ENCODE measurements at places on chromosomes 6 and 20.

DNA sequence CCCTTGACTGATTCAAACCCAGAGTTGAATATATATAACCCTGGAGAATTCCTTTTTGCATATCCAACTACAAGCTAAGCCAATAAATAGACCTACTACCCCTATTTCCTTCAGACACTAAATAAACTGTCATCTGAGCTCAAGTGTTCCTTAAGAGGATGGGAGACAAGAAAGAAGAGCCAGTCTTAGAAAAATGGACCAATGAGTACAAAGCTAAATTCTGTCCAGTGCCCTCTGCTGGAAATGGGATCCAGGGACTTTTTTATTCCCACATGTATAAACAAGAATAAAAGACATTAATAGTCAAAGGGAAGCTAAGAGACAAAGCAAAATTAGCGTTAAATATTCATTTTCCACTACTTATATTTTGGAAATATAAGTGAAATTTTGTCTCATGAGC, 4.8 kb downstream of the PPP1R10 start:
- DNase-seq, result no peak

DNA sequence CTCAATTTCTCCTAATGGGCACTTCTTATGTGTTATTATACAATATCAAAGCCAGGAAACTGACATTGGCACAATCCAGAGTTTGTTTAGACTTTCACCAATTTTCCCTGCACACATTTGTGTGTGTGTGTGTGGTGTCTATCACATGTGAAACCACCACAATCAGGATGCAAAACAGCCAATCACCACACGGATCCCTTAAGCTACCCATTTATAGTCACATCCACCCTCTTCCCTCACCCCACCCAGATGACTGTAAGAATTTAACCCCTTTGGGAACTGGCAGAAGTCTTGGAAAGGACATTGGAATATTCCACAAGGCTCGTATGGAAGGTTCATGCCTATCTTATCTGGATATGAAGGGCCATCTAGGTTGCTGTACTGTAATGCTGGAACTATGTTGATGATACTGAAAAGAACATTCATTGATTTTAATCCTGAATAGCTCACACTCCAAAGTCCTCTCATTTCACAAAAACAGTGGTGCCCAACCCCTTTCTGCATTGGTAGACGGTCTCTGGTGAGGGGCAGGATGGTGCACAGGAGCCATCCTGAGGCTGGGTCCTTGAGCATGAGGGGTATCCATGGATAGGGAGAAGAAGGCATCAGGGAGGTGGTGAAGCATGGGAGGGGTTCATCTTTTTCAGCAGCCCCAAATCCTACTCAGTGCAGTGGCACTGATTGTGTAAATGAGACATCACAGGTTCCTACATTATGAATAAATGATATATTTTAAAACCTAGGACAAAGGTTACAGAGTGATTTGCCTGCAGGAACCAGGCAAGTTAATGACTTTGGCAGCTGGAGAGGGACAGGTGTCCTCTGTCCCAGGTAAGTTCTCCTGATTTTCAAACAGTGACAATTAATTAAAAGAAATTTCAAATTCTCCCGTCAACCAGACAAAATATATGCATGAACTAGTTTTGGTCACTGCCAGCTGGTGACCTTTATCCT, 12.1 kb upstream of the CTCFL start:
- DNase-seq, result no peak

DNA sequence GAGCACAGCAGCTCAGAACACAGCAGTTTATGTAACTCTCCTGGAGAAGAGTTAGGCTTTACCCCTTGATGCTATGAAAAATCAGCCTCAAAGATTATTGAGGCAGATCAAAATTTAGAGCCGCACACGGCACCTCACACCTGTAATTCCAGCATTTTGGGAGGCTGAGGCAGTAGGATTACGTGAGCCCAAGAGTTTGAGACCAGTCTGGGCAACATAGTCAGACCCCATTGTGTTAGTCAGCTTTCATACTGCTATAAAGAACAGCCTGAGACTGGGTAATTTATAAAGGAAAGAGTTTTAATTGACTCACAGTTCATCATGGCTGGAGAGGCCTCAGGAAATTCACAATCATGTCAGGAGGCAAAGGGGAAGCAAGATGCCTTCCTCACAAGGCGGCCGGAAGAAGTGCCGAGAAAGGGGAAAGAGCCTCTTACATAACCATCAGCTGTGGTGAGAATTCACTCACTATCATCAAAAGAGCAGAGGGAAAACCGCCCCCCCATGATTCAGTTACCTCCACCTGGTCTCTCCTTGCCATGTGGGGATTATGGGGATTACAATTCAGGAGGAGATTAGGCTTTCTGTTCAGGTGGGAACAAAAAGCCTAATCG, 87.7 kb downstream of the SGK1 start:
- DNase-seq, result no peak

DNA sequence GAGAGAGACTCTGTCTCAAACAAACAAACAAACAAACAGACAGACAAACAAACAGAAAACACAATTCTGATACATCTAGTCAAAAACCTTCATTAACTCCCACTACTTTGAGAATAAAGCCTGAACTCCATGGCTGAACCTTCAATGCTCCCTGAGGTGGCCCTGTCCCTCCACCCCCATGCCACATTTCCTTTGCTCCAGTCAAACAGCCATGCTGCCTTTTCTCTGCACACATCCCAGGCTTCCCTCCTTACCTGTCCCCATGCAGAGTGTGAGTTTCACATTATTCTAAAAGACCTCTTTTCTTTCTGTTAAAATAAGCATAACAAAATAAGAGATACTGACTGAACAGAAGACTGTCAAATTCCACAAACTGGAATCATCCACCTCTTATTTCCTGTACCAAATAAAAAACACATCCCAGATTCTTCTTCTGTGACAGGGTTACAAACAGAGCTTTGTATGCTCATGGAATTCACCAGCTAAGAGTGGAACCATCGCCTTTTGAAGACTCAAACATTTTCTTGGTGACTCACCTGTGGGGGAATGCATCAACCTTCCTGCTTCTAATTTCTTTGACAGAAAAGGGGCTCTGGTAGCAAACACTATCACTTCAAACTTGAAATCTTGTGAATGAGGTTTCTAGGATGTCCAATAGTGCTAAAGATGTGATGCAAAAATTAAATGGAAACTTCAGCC, 71.0 kb upstream of the SLC22A16 start:
- no peak for DNase-seq

DNA sequence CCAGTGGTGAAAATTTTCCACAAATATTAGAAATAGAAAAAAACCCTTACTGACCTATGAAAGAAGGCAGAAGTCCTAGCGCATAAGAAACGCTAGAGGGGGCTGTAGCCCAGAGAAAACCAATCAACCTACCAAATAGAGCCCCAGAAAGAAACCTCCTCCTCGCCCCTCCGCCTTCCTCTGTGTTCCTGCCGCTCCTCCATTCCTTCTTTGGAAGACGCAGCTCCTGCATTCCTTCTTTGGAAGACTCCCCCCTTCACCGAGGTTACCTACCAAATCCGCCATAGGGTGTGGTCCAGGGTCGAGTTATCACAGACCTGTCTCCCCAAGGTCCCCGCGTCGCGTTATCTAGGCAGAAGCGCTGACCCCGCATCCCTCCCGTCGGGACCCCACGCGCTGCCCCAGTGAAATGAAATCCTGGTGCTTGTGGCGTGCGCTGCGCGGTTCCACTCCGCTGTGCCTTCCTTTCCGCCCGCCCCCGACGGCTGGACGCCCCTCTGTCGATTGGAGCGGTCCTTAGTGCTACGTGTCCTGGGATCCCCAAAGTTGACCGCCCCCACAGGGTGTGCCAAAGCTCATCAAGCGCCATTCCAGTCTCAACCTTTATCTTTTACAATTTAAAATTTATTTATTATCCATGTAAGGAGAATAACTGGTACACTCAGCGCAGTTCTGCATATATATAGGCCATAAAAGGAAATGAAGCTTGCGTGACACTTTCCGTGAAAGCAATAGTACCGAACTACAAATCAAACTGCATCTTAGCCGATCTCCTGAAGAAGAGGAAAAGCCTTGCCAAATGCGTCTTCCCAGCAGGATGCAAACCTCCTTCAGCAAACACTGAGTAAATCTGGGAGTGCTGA, 13.0 kb downstream of the RPP21 start:
- DNase-seq, result no peak

DNA sequence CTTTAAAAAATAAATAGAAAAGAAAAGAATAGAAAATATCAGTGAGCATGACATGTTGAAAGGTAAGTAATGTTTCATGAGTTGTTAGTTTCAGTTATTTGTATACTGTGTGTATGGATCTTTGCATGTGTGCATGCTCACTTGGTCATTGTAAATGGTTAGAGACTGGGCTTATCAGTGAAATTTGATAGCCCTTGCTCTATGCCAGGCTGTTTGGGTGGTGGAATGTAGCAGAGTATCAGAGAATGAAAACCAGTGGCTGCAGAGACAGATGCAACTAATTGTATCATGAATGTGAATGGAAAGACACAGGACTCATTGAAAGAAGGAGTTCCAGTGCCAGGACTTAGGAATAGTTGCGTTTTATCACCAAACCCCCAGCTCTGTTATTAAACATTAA, 4.2 kb downstream of the GSTA2 start:
- no peak for DNase-seq

- no peak for DNase-seq
Observed at GRCh38 chr6:88008831-88009231, 38.8 kb upstream of the SPACA1 start.

DNA sequence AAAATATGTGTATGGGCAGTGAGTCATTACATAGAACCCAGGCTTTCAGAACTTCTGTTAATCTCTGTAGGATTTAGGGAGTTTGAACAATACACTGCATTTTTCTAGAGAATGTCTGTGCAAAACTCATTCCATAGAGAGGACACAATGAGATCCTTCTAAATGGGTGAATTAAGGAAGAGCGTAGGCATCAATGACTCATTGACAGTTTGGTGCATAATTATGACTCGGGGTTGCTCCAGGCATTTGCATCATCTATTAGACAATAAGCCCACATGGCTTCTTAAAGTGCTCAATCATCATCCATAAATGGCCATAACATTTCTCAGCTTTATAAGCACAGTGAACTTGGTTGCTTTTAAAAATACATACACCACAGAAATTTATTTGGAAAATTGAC, 625.5 kb downstream of the CDH26 start:
- DNase-seq, result no peak

- DNase-seq, result no peak
Observed at GRCh38 chr20:17678295-17678694, 3.7 kb downstream of the RRBP1 start.

- DNase-seq, result no peak
Observed at GRCh38 chr6:112189494-112189893, 64.9 kb downstream of the LAMA4 start.

- no peak for DNase-seq
Observed at GRCh38 chr6:128914051-128914450, 31.1 kb downstream of the LAMA2 start.

DNA sequence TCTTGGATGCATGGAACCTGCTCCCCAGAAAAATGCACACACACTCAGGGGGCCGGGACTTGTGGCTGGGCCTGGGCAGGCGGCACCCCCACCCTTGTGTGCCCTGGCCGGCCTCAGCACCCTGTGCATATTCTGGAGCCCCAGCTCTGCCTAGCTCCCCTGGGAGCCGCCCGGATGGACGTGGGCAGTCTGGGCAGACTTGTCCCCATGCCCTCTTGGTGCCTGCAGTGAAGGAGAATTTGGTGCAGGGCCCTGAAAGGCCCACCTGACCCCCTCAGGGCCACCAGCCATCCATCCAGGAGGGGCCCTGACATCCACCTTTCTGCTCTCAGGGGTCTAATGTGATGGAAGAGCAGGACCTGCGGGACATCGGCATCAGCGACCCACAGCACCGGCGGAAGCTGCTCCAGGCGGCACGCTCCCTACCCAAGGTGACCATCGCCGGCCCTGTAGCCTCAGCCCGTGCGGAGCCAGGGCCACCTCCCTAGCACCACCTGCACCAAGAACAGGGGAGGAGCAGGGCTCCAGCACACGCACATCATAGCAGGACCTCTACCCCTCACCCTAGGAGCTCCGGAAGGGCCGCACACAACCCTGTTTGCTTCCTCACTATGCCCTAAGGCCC, 62.8 kb downstream of the TCP11 start:
- peak; percentile 17 for DNase-seq

DNA sequence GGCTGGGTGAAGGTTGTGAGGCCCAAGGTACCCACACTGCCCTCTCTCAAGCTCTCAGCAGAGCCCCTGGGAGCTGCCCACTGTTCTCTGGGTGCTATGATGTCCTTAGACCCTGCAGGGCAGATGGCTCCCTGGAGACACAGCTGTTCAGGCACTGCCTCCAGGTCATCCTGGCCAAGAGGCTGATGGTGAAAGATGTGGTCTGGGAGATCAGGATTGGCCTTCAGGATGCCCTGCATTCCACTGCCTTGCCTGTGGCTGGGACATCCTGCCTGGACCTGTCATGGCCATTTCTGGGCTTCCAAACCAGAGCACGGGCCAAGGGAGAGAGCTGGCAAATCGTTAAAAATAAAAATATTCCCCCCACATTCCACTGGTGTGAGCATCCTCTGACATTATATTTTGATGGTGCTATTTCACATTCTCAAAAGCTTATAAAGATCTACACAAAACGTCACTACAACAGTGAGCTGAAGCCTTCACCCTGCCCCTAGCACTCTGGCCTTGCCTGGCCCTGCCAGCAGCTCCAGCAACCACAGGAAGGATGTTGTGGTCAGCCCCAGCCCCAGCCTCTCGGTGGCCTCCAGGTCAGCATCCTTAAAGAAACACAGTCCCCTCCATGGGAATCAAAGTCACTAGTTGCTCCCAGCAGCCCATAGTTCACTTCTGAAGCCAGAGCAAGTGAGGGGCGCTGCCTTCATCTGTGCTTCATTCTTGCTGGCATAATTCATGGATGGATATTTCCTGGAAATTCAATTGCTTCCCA, 13.5 kb upstream of the KCNK16 start:
- no peak for DNase-seq

DNA sequence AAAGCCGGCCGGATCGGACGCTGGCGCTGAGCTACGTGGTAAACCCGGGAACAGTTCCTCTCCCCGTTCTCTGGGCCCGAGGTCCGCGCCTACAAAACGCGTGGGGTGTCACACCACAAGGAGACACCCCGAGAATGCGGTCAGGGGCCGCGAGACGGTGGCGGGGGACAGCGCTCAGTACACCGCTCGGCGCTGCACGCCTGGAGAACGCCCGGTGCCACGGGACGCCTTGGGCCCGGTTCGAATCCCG, 670 bp downstream of the NCOA5 start:
- DNase-seq, result no peak

All from GM12892 (cell line).